ENCODE measurements at places on chromosomes 1 and 21.

DNA sequence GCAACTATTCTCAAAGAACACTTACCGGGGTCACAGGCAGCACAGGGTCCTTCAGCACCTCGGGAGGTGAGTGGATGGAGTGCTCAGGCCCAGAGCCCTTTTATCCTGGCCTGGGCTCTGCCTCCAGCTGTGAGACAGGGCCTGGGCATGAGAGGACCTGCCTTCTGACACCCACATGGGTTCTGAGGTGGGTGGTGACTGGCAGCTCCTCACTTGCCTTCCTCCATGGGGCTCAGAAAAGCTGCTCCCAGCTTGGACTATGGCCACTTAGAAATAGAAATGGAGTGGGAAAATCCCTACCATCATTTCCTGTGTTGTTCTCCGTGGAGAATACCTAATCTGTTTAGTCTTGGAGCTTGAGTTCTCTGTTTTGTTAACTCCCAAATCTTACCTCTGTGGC, at the start of gene LCE1C:
LCE1C (minus strand) TSS at position 76 of the 400 bp plus-strand sequence. CDS start 1,173 bp downstream, outside the sequence.
- no peak for DNase-seq

DNA sequence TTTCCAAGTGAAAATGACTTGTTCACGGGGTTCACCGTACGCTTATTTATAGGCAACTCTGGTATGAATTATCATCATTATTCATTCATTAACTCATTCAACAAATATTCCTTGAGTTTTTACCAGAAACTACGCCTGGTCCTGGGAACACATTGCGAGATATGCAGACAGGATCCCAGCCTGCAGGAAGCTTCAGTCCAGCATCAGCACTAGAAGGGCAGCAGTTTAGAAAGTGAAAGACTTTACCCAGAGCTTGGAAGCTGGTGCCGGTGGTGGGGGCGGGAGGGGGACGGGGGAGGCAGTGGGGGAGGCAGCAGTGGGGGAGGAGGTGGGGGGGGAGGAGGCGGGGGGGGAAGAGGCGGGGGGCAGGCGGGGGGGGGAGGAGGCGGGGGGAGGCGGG, 55.9 kb downstream of the SETD4 start:
- DNase-seq = no peak

DNA sequence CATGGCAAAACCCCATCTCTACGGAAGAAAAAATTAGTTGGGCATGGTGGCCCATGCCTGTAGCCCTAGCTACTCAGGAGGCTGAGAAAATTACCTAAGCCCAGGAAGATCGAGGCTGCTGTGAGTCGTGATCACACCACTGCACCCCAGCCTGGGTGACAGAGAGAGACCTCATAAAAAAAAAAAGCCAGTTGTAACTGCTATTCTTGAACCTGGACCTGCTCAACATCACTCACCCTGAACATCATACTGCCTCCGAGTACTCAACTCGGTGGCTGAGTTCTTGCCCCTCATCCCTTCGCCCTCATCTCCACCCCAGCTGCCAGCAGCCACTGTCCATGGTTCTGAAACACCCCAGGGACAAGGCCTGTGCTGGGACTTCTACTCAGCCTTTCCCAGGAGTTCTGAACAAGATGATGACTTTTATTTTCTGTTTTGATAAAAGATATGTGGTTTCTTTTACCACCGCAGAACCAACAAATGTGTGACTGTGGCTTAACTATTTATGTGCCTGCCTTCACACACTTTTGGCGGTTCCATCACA, 5.4 kb upstream of the DISP3 start:
- DNase-seq = no peak

GRCh38 chr1:184888505-184888904, 85.8 kb downstream of the NIBAN1 start:
- DNase-seq = no peak

DNA sequence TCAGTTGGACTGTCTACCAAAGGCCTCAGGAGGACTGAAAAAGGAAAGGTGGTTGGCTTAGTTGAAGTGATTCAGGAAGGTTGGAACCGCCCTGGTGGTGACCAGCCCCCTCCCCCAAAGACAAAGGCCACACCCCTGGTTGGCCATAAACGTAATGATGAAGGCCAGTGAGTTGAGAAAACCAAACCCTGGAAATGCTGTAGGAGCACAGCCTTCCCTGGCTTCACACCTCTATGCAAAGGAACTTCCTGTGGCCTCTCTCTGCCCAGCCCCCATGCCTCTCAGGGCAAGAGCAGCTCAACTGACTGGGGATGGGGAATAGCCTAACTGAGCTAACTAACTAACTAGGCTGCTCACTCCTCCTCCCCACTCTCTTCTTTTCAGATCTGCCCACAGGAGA, 90.4 kb downstream of the NPHP4 start:
- DNase-seq = no peak

DNA sequence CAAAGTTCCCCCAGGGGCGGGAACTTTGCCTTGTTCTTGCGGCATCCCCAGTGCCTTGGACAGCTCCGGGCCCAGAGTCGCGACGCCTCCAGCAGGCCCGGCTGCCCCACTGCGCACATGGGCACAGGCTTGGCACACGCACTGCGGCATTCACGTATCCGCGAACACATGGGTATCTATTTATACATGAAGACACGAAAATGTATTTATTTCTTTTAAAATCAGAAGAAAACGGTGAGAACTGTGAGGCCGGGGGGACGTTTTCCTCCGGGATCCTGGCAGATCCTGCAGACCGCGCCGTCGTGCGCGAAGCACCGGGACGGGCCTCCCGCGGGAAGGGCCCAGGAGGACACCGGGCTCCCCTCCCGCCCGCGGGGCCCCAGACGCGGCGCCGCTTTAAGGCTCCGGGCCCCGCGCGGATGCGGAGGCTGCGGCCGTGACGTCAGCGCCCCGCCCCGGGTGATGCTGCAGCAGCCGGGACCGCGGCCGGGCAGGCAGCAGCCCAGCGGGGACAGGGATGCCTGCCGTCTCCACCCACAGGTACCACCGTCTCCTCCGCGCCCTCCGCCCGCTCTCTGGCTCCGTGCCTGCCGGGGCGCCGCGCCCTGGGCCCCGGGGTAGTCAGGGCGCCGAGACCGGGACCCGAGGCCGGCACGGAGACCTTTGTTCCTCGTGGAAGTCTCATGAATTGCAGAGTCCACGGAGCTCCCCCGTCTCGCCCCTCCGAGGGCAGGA, at the start of gene SLC45A1:
SLC45A1 (plus strand) TSS at position 468 of the 735 bp plus-strand sequence. CDS start 6,216 bp downstream, outside the sequence.
- DNase-seq = peak; percentile 76

- no peak for DNase-seq
Measured at GRCh38 chr1:162215902-162216301, 146.4 kb downstream of the NOS1AP start.

- no peak for DNase-seq
Measured at GRCh38 chr1:66239834-66240233, 294.1 kb upstream of the SGIP1 start.

- no peak for DNase-seq
Measured at GRCh38 chr1:31297277-31298247, 730 bp downstream of the ZCCHC17 start.

- peak; percentile 52 for DNase-seq
Measured at GRCh38 chr1:18951818-18952391, 4.6 kb downstream of the IFFO2 start.

- DNase-seq = no peak
Measured at GRCh38 chr21:22438428-22439086, 1440.3 kb downstream of the NCAM2 start.

DNA sequence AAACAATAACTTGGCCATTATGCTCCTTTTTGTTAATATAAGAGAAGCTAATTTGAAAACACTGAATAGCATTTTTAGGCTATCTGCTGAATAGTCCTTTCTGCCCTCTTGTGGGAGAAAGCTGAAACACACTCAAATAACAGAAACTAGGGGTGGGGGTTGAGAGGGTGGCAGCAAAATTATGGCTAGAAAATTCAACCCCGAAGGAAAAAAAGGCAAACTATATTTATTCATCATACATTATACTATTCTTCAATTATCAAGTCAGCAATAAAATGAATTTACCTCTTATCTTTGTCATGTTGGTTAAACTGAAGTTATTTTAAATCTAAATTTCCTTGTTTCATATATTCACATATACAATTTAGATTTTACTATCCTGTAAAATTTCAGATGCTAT, 255.9 kb downstream of the FAF1 start:
- DNase-seq = no peak

- DNase-seq = no peak
Measured at GRCh38 chr1:204103431-204103741, 30.5 kb downstream of the SOX13 start.

DNA sequence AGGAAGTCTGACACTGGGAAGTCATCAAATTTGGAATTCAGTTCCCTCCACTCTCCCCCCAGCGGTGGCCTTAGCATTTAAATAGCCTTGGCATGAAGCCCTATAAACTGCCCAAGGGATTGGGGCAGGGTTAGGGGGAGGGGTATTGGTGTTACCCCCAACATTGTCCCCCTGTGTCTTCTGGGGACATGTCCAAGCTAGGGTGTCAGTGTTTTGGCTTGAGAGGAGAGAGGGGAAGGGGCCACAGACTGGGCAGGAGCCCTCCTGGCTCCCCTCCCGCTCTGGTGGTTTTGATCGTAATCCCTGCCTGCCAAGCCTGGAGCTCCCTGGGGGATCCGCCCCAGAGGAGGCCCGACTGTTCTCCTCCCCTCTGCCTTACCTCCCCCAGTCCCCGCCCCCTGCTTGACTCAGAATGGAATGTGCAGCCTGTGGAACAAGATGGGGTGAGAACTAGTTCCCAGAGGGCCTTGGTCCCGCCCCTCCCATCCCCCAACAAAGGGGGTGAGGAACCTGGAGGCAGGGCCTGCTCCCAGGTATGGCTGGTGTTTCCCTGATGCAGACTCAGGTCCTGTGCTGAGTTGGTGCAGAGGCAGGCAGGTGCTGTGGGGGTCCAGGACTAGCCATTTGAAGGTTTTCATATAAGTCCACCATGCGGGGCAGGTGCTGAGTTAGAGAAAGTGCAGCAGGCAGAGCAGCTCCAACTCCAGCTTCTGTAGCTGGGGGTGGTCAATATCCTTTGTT, 7.4 kb downstream of the SOX13 start:
- DNase-seq = no peak

DNA sequence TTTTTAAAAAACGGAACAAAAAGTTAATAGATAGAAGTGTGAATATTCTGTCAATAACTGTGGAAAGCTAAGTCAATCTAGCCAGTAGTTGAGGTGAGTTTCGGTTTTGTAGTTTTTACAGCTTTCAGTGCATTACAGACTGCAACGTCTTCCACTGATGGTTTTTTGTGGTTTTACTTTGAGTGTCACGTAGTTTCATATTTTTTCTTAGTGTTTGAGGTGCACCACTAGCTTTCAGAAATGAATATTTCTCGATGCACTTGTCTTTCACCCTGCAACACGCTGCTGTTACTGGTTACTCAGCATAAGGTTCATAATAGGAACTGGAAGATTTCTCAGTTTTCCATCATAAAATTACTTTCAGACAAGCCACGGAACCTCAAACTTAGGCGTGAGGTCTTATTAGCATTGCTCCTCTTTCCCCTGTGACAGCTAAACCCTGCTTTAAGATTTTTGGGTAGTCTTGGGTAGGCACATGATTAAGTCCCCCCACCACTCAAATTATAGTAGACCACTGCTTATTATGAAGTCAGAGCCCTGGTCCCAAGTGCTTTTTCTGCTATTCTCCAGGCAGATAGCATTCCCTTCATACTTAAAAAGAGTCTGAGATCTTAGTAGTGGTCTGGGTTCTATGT, 1412.7 kb downstream of the KCNT2 start:
- DNase-seq = no peak

DNA sequence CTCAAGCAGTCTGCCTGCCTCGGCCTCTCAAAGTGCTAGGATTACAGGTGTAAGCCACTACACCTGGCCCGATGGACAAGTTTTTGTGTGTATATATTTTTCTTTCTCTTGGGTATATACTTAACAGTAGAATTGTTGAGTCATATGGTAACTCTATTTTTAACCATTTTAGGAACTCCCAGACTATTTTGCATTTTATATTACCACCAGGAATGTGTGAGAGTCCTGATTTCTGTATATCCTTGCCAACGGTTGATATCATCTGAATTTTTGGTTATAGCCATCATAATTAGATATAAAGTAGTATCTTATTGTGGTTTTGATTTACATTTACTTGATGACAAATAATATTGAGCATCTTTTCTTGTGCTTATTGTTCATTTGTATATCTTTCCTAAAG, 20.7 kb downstream of the FNBP1L start:
- DNase-seq = no peak

DNA sequence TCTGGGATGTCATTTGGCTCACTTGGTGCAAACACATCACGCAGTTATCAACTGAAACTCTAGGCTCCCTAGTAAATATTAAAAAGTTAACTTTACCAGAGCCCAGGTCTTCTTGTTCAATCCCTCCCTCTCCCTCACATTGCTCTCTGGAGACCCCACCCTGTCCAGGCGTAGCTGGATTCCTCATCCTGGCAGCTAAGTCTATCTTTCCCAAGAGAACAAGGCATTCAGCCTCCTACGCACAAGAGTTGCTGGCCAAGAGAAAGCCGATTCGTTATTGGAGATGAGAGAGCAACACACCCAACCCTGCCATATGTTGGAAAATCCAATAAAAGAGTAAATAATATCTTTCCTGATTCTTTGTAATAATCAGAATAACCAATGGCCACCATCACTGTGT, 117.9 kb downstream of the SLC30A10 start:
- DNase-seq = no peak

DNA sequence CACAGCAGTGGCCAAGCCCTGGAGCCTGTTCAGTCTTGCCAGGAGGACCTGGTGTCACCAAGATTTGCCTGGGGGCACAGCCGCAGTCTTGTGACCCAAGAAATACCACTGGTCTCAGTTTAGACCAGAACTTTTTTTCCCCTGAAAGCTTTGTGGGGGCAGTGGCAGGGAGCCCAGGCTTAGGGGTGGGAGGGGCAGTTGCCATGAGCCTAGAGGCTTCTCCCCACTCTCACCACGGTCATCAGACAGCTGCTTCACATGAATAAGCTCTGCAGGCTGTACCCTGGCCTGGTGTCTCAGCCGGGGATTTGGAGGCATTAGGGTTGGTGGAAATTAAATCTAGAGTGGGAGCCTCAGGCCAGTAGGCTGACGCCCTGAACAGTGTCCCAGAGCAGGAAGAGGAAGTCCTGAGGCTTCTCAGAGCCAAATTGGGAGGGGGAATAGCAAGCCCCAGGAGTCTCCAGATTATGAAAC, 73.7 kb downstream of the SLC16A1 start:
- no peak for DNase-seq

- DNase-seq = no peak
Measured at GRCh38 chr21:36175771-36176565, 19.3 kb downstream of the DOP1B start.

DNA sequence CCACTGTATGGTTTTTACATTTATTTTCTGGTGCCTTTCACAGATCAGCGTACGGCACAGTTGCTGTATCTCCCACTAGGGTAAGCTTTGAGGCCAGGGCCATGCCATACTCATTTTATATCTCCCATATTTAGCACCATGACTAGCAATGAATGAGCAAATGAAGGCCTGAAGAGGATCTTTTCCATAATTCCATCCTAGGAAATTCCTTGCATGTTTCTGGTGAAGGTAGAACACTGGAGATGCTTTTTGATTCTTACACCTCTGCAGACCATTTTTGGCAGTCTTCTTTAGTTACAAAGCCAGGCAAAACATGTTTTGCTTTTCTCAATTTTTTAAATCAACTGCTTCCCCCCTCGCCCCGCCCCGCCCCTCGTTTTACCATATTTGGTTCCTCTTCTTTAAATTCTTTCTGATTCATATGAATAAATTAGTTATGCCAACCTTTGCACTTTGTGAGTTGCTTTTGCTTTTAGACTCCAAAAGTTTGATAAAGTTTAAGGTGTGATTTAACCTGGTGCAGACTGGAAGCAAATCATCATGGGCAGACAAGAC, 78.9 kb upstream of the AK4 start:
- peak; percentile 47 for DNase-seq

Data from activated T-cell treated with anti-CD3 and anti-CD28 coated beads for 4 hours (primary cell).